ENCODE measurements at places on chromosomes 7 and 10.

DNA sequence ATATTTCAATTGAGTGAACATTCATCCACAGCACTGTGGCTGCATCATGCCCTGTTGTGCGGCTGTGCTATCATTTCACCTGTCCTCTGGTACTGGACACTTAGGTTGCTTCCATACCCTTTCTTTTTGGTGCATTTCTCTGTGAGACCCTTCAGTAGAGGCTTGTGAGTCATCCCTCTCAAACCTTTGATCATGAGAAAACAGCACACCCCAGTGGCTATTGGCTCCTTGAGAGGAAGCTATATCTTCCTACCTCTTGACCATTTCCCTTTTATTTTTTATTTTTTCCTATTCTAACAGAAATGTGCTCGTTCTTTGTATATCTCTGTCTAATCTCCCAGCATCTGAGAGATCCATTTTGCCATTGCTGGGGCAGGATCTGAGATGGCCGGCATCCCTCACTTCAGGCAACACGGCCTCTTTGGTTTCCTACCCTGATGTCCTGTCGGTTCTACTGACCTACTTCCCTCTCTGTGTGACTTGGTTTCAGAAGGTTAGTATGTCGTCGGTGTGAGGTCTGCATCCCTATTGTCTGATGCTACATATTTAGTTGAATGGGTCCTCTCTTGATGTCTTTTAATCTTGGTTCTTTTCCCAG lies 23.8 kb upstream of the PIK3AP1 start:
- H3K4me3 ChIP-seq, result no peak overlapping the region
- no peaks in the 10 kb centered on the region for H3K36me3 ChIP-seq
- H3K27ac ChIP-seq, result no peak overlapping the region
- no peaks in the 10 kb centered on the region for H3K27me3 ChIP-seq
- H3K4me1 ChIP-seq, result no peaks in the 10 kb centered on the region
- no peak for DNase-seq

DNA sequence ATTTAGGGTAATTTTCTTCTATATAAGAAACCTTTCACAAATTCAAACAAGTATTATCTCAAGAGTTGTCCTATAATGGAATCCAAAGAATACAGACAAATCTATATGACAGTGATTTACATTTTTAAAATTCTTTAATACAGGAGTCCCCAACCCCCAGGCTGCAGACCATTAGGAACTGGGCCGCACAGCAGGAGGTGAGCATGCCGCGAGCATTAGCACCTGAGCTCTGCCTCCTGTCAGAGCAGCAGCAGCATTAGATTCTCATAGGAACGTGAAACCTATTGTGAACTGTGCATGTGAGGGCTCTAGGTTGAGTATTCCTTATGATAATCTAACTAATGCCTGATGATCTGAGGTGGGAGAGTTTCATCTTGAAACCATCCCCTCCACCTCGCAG lies 37.7 kb downstream of the SNX13 start:
- H3K27me3 ChIP-seq, result no peaks in the 10 kb centered on the region
- H3K27ac ChIP-seq, result no peak overlapping the region
- H3K4me1 ChIP-seq, result no peaks in the 10 kb centered on the region

- H3K36me3 ChIP-seq, result no peaks in the 10 kb centered on the region
- DNase-seq, result no peak
- no peak overlapping the region for H3K4me3 ChIP-seq
- H3K27ac ChIP-seq, result no peak overlapping the region
Observed at GRCh38 chr10:16182688-16183087, 254.1 kb upstream of the PTER start.

- H3K36me3 ChIP-seq, result no peaks in the 10 kb centered on the region
- no peaks in the 10 kb centered on the region for H3K27me3 ChIP-seq
- no peak for DNase-seq
- H3K4me1 ChIP-seq, result no peaks in the 10 kb centered on the region
- H3K4me3 ChIP-seq, result no peak overlapping the region
Observed at GRCh38 chr10:32246685-32247084, 100.3 kb downstream of the EPC1 start.

DNA sequence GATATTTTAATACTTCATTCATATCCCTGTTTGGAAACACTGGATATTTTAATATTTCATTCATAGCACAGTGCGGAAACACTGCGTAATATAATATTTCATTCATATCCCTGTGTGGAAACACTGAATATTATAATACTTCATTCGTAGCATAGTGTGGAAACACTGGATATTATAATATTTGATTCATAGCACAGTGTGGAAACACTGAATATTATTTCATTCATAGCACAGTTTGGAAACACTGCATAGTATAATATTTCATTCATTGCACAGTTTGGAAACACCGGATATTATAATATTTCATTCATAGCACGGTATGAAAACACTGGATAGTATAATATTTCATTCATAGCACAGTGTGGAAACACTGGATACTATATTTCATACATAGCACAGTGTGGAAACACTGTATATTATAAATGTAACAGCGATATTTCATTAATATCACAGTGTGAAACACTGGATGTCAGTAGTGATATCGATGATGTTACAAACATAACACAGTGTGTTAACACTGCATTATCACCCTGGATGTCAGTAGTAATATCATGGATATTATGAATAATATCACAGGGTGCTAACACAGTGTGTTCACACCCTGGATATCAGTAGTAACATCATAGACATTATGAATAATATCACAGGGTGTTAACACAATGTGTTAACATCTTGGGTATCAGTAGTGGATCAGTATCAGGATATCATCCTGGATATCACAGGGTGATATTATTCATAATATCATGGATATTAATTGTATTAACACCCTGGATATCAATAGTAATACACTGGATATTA lies 2.9 kb upstream of the TMEM225B start:
- no peak overlapping the region for H3K4me3 ChIP-seq
- DNase-seq, result no peak
- no peak overlapping the region for H3K27ac ChIP-seq

DNA sequence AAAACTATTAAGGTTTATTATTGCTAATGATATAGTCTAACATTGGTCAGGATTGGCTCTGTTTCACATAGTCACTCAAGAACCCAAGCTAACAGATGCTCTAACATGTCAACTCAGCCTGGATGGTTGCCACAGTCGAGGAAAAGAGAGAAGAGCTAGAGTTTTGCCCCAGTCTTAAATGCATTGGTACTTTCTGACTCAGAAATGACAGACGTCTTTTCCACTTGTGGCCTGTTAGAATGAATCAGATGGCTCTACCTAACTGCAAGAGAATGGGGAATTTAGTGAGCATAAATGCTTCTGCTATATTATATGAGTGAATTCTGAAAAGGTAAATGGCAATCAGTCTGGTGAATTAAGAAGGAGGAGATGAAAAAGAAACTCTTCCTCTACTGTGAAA lies 13.9 kb downstream of the HECTD2 start:
- H3K4me3 ChIP-seq, result no peak overlapping the region
- H3K27ac ChIP-seq, result no peak overlapping the region
- H3K36me3 ChIP-seq, result no peaks in the 10 kb centered on the region
- no peaks in the 10 kb centered on the region for H3K27me3 ChIP-seq

DNA sequence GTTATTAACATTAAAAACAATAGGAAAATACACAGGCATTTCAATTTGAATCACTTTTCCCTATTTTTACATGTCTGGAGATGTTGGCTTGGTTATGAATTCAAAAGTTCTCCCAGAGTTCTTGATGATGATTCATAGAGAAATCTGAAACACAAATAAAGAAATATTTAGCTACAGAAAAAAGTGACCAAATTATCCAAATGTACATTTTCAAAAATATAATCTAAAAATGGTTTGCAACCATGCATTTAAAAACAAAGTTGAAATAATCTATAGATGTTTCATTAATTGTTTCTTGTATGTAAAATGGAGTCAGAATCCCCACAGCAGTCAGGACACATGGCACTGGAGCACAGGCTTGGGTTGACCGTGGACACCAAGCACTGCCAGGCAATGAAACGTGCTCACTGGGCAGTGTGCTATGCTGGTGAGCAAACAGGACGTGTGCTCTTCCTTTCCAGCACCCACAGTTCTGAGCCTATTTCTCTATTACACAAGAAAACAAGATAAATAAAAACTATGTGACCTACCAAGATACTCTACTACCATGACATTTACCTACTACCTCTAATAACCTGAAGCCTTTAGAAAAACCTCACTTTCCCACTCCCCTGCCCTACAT lies 44.1 kb upstream of the PTPRN2 start:
- H3K4me3 ChIP-seq, result no peak overlapping the region
- no peak overlapping the region for H3K27ac ChIP-seq
- H3K36me3 ChIP-seq, result peaks cover 80% of the 10 kb centered on the region

DNA sequence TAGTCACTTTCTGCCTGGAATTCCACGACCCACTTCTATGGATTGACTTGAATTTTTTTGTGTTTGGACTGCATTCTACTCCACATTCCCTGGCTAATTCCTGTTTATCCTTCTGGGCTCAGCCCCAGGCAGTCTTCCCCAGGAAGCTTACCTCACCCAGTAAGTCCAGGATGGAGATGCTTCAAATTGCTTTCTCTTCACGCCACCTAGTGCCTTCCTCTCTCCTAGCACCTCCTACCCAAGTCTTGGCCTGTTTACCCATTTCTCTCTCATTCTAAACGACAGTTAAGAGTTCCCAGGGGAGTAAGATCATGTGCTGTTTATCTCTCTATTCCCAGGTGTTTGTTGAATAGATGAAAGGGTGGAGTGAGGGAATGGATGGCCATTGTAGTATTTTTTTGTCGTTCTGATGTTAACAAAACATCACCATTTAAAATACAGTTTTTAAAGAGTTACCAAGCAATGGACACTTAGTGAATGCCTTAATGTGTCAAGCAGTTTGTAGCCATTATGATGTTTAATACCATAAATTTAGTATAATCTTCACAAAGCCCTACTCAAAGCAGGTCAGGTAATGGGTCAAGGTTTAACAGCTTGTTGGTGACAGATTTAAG lies 45.5 kb upstream of the TARP start:
- H3K4me1 ChIP-seq, result no peaks in the 10 kb centered on the region

GRCh38 chr10:132465193-132465888 lies 68.3 kb downstream of the PWWP2B start:
- DNase-seq, result no peak
- no peaks in the 10 kb centered on the region for H3K27me3 ChIP-seq
- no peaks in the 10 kb centered on the region for H3K36me3 ChIP-seq
- H3K4me1 ChIP-seq, result no peaks in the 10 kb centered on the region

DNA sequence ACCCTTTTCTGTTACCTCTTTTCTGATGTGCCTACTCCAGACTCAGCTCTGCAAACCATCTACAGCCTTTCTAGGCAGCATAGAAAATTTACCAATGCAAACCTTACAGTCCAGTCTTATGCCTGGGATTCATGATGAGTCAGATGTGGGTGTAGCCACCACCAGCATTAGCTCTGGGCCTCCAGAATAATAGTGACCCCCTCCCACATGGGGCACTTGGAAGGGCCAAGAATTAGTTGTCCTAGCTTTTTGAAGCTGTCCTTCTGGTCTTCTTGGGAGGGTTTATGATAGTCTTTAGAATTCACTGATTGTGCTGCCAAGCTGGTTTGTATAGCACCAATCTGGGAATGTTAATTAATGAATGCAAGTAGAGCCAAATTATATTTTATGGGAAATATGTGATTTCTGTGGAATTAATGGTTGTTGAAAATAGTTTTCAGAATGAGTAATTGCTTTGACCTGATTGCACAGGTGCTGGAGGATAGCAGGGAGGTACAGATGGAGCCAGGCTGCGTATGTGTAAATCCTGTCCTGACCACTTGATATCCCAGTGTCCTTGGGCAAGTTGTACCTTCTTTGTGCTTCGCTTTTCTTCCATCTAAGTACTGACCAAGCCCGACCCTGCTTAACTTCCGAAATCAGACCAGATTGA lies 94.8 kb downstream of the CPED1 start:
- H3K27ac ChIP-seq, result no peak overlapping the region
- H3K4me1 ChIP-seq, result no peaks in the 10 kb centered on the region
- no peak overlapping the region for H3K4me3 ChIP-seq
- H3K27me3 ChIP-seq, result no peaks in the 10 kb centered on the region

DNA sequence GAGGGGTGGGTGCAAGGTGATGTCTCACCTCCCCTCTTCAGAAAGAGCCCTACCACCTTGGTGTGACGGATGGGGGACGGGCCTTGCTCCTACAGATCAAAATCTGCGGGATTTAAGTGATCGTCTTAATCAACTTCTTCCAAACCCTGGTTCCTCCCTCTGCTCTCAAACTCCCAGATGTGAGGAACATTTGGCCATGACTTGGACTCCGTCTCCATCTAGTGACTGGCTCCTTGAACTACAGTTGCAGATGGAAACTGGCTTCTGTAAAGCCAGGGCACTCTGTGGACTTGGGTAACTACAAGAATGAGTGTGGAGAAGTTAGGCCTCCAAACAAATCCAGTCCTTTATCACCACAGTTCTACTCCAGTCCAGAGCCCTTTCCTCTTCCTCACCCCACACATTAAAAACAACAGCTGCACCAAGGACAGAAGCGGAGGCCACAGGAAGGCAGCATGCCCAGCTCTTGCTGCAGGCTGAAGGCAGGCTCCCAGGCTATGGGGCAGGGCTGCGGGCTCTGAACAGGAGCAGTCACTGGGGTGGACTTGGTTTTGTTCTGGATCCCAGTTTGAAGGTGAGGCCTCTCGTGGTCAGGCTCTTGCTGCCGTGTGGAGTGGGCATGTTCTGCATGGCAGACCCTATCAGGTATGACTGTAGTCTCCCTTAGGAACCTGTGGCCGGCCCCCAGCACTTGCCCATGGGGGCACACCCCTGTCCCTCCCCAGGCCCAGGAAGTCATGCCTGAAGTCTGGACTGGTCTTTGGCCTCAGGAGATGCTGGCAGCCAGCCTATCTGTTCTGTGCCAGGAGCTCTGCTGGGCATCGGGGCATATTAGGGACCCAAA lies 79.4 kb downstream of the VWC2 start:
- no peaks in the 10 kb centered on the region for H3K4me1 ChIP-seq
- no peak overlapping the region for H3K4me3 ChIP-seq
- H3K36me3 ChIP-seq, result no peaks in the 10 kb centered on the region
- no peaks in the 10 kb centered on the region for H3K27me3 ChIP-seq
- H3K27ac ChIP-seq, result no peak overlapping the region
- DNase-seq, result peak; percentile 33

GRCh38 chr10:5070648-5071410 lies 23.4 kb upstream of the AKR1C3 start:
- no peak overlapping the region for H3K27ac ChIP-seq
- no peaks in the 10 kb centered on the region for H3K27me3 ChIP-seq
- no peaks in the 10 kb centered on the region for H3K36me3 ChIP-seq
- DNase-seq, result no peak
- H3K4me3 ChIP-seq, result no peak overlapping the region
- H3K4me1 ChIP-seq, result no peaks in the 10 kb centered on the region

DNA sequence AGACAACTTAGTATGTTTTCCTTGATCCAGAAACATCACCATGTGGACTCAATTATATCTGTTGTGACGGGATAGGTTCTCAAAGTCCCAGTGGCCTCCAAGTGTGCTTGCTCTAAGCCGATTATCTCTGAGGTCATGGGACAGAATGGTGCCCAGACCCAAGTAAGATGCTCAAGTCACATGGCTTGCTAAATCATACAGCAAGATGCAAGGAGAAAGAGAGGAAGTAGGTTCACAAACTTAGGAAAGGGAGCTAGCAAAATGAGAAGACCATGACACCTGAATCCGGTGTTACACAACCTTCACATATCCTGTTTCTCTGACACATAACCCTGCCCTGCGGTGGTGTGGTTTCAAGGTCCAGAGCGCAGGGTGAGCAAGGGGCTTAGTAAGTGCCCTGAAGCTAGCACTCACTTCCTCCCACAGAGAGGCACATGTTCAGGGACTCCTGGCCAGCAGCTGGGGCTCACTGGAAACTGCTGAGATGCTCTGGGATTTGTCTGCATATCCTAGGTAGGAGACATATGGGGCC lies 590.9 kb upstream of the ANKRD30A start:
- H3K4me3 ChIP-seq, result no peak overlapping the region
- DNase-seq, result no peak
- no peaks in the 10 kb centered on the region for H3K27me3 ChIP-seq
